Pulmonary artery endothelial cell (primary cell): ENCODE measurements at places on chromosomes 11 and 22. TPM values are rescaled to one million over a fixed set of nuclear protein-coding genes. Genes with fewer than 3 reads are reported as not detected.
A peak's percentile ranks its signal among the peaks of the same experiment; 100 is the strongest.

CLMP gene
- 2.3 and 12.3 TPM in 2 replicates for total RNA-seq

IFTAP gene
- 30.3 and 33.2 TPM in 2 replicates for total RNA-seq

FDXACB1 gene
- 2.9 and 4.4 TPM in 2 replicates for total RNA-seq

FGF19 gene
- total RNA-seq: not detected in 2 replicates

GRCh38 chr22:45777852-45778375 lies 106.3 kb downstream of the ATXN10 start:
- DNase-seq: no peak

DNA sequence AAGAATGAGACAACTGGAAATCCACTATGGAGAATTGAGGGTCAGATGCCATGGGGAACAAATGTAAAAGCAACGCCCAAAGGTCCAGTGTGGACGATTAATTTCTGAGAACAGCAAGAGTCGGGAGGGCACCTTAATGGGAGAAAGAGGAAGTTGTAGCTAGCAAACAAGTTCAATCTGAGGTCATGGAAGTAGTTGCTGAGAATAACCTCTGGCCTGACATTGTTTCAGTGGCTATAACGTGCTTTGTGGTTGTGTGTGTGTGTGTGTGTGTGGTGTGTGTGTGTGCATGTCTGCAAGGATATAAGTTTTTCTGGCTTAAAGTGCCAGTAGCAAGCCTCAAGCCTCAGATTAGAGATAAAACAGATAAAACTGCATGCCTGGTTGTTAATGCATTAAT lies 1630.1 kb upstream of the TENM4 start:
- no peak for DNase-seq

- no peak for DNase-seq
Observed at GRCh38 chr11:78292109-78292803, 103.5 kb downstream of the USP35 start.

BRSK2 gene
- total RNA-seq: 0.20 TPM in 1 of 2 replicates, not detected in the other

CNGA4 gene
- total RNA-seq: not detected in 2 replicates

DNA sequence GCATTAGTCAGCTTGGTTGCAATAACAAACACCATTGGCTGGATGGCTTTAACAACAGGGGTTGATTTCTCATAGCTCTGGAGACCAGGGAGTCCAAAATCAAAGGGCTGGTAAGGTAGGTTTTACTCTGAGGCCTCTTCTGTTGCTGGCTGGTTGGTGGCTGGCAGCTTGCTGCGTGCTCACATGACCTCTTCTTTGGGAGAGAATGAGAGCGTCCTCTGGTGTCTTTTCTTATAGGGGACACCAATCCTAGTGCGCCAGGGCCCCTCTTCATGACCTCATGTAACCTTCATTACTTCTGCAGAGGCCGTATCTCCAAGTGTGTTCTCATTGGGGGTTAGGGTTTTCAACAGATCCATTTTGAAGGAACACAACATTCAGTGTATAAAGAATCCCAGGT lies 1308.3 kb downstream of the TBC1D22A start:
- no peak for DNase-seq

- no peak for DNase-seq
Observed at GRCh38 chr11:78041843-78042440, 18.9 kb upstream of the KCTD14 start.

GGA1 gene
- 26.3 and 36.7 TPM in 2 replicates for total RNA-seq

GRCh38 chr22:46458525-46458924 lies 78.9 kb downstream of the CELSR1 start:
- no peak for DNase-seq

GRCh38 chr22:30947816-30948454 lies 20.6 kb downstream of the MORC2 start:
- peak; percentile 27 for DNase-seq

DNA sequence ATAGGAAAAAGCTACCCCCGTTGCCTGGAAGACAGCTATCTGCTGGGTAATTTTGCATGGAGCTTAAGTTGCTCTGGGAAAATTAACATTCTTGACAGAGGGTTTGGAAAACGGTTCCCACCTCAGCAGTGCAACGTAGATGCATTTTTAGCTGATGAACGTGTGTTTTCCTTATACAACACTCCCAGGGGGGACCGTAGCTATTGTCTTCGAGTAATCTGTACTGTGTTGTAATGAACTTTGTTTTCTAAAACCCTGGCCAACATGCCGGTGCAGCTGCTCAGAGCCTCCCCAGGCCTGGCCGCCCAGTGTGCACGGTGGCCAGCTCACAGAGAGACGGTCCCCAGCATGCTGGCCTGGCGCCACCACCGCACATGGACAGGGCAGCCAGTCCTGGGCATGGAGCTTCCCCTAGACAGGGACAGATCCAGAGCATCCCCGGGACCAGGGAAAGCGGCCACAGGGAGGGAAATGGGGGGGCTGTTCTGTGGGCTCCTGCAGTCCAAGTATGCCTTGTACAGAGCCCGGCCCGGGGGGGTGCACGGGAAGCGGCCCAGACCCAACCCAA lies 2.2 kb downstream of the TNNT3 start:
- no peak for DNase-seq

DNA sequence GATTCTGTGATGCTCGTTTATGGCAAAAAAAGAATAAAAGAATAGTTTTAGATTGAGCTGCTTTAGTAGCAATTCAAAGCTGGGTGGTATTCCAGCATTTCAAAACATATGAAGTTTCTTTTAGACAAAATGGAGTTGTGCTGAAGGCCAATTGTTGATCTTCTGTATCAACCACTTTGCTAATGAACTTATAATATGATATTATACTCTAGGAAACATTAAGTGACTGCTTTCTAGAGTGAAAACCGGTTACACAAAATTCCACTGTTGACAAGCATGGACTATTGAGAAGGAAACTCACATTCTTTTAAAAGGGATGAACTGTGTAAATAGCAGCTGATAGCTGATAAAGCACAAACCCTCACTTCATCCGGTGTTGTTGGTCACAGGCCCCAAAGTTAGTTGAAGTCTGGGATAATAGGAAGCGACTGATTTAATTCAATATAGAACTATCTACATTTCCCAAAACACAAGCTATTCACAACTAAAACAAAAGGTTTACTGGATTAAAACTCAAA lies 255.1 kb downstream of the CADM1 start:
- DNase-seq: no peak

- no peak for DNase-seq
Observed at GRCh38 chr22:46040471-46041465, 63.8 kb upstream of the WNT7B start.

DKK3 gene
- total RNA-seq: 161 and 287 TPM in 2 replicates

- peak; percentile 45 for DNase-seq
Observed at GRCh38 chr22:36506637-36507517, at the start of gene FOXRED2. FOXRED2 (minus strand) TSS chr22:36507040; CDS start chr22:36506422, 618 bp downstream.

ASRGL1 gene
- 62.6 and 134 TPM in 2 replicates for total RNA-seq

DNA sequence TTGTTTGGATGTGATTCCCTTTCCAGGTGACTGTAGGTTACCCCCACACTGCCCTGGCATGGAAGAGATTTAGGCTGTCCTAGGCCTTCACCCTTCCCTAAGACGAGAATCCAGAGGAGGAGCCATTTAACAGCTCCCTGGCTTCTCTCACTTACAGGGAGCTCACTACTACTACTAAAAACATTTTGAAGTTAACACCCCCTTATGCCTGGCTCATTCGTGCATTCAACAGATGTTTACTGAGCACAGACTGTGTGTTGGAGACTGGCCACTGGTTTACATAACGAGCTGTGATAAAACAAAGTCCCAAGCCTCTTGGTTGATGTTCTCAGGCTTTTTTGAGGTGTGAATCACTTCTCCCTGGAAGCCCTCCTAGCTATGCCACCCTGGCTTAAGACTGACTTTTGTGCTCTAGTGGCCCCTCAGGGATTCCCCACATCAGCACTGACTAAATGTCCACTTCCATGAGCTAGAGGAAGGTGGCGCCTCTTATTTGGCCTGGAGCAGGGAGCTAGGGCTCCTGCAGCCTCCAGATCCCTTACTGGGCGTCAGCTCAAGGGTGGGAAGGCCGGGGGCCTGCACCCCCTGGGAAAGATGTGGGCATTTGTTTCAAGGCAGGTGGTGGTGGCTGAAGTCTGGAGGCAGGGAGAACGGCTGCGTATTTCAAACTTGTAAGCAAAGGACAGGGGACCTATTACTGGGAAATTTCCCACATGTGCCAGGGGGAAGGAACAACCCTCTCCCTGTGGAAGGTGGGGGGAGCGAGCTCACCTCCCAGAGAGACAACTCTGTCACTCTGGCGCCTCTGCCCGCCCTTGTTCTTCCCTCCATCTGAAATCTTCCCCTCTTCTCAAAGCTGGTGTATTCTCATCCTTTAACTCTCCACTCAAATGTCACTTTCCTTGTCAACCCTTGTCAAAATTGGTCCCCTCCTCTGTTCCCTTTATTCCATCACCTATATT lies 19.4 kb upstream of the MALAT1 start:
- DNase-seq: no peak

DNA sequence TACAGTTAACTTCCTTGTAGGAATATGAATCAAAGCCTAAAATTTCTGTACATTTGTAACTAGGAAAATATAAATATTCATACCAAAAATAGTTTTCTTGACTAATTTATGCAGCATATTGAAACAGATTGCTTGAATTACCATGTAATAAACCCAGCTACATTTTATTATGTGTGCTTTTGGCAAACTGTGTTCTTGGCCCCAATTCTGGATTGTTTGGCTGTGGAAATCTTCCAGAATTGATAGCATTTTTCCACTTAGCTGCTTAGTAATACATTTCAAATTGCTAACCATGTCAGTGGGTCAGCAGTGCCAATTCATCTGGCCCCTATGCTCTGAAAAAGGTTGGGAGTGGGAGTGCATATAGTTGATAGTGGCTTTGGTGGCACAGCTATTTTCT lies 32.3 kb downstream of the PDHX start:
- no peak for DNase-seq

DNA sequence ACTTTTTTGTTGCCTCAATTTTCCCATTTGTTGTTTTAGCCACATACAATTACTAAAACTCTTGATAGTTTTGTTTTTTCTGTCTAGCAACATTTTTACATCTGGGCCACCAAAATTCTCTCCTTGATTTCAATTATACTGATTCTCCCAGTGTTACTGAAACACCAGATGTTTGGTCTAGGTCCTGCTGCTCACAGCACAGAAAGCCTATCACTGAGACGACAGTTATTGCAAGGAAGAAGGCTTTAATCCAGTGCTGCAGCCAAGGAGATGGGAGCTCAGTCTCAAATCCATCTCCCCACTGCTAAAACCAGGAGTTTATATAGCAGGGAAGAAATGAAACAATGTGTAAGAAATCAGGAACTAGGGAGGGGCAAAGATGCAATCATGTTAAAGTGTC lies 837.7 kb upstream of the CNTN5 start:
- no peak for DNase-seq

DNA sequence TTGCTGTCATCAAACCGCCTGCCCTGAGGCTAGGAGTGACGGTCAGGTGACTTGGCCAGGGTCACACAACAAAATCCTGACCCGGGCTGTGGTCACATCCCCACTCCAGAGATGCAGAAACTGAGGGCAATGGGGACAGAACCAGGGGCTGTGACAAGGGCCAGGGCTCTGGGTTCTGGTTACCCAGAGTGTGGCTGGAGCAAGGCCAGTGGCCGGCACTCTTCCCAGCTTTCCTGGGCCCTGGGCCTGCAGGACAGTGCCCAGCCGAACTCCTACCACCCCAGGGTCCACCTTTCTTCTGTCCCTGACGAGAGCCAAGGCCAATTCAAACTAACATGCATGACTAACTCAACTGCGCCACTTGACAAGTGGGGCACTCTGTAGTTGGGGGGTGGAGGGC lies 35.9 kb downstream of the ARVCF start:
- no peak for DNase-seq

RNF141 gene
- total RNA-seq: 22.7 and 36.1 TPM in 2 replicates

DNA sequence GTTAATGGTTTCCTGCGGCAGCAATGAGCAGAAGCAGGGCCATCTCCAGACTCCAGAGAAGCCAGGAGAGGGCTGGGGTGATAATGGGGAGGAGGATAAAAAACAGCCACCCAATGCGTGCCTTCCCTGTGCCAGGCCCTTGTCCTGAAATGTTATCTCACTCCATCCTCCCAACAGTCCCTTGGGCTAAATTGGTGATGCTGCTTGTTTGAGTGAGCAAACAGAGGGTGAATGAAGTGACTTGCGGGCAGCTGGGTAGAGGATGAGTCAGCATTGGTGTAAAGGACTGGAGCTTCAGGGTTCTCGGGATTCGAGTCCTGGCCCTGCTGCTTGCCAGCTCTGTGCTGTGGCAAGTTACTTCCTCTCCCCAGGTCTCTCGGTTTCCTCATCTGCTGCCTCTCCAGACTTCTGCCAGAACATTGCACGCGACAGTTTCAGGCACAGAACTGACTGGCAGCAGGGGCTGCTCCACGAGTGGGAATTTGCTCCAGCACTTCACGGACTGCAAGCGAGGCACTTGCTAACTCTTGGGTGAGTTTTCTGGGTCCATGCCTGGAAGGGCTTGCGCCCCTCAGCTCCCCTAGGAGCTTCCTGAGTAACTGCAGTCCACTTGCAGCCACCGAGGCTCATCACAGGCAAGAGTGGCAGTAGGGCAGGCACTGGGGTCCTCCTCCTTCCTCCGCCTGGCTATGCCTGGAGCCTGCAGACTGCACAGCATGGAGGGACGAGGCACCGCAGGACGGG lies at the start of gene P2RY6:
P2RY6 (plus strand) TSS at position 403 of the 744 bp plus-strand sequence. CDS start 24,181 bp downstream, outside the sequence.
- DNase-seq: no peak

DNA sequence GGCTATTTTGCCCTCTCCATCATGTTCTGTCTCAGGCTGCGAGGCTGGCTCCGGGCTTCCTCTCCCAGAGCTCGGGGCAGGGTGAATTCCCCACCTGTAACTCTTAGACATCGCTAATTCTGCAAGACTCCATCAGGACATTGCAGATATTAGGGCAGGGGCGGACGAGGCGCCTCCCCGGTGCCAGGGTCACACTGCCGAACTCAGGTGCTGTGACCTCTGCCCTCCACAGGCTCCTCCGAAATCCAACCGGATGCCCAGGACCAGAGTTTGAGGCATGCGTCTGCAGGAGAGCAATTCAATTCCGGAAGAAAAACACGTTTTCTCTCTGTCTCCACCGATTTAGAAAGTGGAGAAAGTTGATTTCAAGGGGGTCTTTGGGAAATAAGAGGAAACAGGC lies 542.7 kb downstream of the BRD1 start:
- no peak for DNase-seq

LIPT2 gene
- total RNA-seq: 1.5 and 3.0 TPM in 2 replicates

DNA sequence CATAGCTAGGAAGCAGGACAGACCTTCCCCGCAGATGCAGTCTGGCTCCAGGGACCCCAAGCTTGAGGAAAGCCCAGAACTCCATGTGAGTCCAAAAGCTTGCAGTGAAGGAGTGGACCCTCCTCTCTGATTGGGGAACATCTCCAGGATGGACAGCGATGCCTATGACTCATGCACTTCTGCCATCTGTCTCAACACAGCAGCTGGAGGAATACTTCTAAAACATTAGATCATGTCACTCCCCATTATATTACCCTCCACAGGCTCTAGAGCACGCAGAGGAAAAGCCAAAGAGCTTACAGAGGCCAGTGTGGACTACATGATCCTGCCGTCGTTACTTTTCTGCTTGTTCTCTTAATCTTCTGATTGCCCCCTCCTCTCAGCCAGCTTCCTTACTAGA lies 605.7 kb downstream of the INSC start:
- DNase-seq: no peak

MAJIN gene
- not detected in 2 replicates for total RNA-seq

DNA sequence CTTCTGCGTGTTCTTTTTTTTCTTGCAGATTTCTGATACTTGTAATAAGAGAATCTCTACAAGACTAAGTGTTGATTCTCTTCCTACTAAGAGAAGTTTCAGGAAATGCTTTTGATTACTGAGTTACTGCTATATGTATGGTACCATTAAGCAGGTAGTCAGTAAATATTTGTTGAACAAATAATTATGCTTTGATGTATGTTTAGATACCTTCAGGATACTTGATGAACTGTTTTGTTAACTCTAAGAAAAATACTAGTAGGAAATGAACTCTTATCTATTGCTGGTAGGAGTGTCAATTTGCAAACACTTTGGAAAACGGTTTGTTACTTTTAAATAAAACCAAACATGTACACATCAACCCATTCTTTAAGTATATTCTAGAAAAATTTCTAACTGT lies 90.6 kb downstream of the TMEM135 start:
- no peak for DNase-seq
